Stimulated activated CD8-positive, alpha-beta memory T cell treated with anti-CD3 and anti-CD28 coated beads, Interleukin-7, amount 100 ng/mL, for 1 hour (primary cell): ENCODE measurements at places on chromosomes 3 and 15.

DNA sequence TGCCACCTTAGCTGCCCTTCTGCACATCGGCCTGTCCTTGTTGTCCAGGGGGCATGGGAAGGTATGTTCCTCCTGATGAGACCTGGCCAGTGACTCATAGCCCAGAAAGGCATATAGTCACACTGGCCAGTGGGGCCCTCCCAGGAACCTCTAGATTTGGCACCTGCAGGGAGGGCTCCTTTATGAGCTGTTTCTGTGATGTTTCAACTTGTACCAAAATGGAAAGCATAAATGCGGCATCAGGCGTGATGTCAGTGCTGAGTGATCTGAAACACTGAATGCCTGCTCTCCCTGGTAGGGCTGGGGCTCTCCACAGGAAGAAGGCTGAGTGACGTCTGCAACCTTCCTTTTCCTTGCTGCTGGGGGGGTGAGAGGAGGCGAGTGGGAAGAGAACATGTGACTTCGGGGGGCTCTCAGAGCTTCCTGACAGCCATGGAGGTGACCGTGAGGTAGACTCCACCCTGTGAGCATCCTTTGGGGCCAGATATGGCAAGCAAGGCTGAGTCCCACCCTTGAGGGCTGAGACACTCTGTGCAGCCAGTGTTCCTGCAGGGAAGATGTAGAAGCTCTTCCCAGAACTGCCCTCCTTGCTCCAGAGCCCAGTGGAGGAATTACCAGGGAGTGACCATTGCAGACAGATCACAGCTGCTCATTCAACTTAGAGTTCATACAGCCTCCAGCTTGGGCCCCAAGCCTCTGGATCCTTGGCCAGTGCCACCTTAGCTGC lies 37.1 kb upstream of the APEH start:
- DNase-seq, result no peak

DNA sequence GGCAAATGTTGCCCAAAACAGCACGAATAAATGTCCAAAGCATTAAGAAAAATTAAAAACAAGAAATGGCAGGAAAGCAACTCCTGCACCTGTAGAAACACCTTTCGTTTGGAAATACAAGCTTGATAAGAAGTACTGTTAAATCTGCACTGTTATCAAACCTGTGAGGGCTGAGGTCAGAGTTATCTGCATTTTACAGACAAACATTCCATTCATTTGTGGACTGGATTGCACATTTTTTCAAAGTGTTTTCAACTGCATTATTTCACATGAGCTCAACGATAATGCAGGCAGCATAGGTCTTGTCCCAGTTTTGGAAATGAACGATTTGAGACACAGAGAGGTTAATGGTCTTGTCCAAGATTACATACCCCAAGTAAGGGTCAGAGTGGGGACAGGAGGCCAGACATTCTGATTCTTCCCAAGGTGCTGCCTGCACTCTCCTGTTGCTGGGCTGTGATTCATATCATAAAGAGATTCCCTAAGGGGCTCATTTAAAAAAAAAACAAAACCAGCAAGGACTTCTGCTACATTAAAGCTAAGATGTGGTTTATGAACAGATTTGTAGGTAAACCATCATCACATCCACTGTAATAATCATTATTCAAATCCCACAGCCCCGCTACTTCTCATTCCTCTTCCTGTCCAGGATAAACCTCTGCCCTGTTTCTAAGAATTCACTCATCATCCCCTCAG lies 13.0 kb downstream of the GUCA1C start:
- no peak for DNase-seq

GRCh38 chr3:19911452-19911851 lies 22.6 kb downstream of the EFHB start:
- DNase-seq, result no peak

- DNase-seq, result no peak
Observed at GRCh38 chr3:148330542-148330941, 367.2 kb upstream of the AGTR1 start.

- DNase-seq, result no peak
Observed at GRCh38 chr3:9247361-9247940, 2.0 kb downstream of the SRGAP3 start.

GRCh38 chr3:101638261-101638745 lies 38.6 kb downstream of the ZBTB11 start:
- no peak for DNase-seq

DNA sequence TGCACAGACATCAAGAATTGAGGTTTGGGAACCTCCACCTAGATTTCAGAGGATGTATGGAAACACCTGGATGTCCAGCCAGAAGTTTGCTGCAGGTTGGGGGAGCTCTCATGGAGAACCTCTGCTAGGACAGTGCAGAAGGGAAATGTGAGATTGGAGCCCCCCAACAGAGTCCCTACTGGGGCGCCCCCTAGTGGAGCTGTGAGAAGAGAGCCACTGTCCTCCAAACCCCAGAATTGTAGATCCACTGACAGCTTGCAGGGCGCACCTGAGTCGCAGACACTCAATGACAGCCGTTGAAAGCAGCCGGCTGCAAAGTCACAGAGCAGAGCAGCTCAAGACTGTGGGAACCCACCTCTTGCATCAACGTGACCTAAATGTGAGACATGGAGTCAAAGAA lies 34.6 kb upstream of the EPHA6 start:
- DNase-seq, result no peak

GRCh38 chr15:31159837-31160236 lies 58.3 kb upstream of the TRPM1 start:
- DNase-seq, result no peak

- no peak for DNase-seq
Observed at GRCh38 chr15:74396146-74396438, 28.6 kb upstream of the CYP11A1 start.

DNA sequence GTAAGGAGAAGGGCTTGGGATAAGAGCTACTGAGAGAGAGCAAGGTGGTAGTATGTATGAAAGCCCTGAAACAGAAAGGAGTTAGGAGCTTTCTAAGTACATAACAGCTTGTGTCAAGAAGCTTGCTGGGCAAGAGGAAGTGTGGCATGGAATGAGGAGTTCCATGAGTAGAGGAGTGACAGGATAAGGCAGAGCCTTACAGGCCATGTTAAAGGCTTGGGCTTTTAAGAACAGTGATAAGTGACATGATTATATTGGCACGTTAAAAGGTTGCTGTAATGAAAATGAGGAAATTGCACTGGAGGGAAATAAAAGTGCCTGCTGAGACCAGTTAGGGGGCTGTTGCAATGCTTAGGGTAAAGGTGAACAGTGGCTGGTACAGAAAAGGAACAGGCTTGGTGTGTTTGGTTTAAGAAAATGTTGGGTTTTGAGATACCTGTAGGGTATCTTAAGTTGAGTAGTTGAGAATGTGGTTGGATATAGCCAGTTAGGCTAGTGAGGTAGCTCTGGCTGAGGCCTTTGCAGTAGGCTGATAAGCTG lies 49.0 kb downstream of the MEF2A start:
- no peak for DNase-seq

DNA sequence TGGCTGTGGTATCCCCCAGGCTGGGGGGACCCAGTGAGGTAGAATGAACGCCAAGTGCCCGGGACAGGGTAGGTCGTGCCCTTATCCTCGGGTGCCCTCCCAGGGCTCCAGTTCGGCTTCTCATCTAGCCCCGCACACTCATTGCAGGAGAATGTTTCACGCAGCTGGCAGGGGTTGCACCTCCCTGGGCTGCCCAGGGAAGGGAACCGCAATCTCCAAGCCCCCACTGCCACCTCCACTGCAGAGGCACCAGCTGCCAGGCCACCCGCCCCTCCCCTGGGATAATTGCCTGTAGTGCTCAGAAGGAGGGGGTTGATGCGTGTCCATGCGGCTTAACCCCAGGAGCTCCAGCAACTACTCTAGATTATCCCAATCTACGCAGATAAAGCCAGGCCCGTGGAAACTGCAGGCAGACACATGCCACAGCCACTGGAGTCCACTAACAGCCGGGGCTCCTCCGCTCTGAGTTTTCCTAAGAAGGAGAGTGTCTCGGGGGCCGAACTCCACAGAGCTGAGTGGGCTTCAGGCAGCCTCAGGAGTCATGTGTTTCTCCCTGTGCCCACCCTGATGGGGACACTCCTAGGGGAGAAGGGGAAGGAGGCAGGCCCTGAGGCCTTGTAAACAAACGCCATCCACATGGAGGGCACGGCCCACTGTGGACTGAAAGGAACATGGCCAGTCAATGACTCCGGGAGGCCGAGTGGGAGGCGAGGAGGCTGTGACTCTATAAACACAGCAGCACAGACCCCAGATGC lies 137.2 kb upstream of the IQSEC1 start:
- no peak for DNase-seq

DNA sequence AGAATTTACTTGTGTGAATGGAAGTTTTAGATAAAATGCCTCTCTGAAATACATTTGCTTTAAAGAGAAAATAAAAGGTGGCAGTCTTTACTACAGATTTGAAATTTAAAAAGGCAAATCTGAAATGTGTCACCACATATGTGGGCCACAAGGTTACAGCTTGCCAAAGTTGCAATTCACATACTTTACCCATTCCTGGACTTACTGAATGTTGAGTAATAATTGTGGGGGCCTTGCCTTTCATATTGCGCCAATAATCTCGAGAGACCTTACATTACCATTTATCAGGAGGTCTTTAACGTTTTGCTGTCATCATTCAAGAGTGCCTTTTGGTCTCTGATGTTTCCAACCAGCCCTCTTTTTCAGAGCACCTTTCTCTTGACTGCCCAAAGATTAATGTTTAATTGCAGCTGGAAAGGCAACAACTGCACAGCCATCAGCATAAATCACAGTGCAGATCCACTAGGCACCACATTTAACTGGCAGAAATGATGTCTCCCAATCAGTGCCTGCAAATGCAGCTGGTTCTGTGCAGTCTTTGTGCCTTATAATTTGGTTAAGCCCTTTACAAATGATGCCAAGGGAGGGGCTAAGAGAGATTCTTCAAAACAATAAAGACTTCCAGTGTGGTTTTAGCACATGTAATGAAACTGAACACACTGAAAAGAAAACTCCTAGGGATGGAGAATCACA lies 206.8 kb downstream of the MAGI1 start:
- DNase-seq, result no peak

GRCh38 chr3:47912006-47912504 lies 104.2 kb downstream of the MAP4 start:
- no peak for DNase-seq

DNA sequence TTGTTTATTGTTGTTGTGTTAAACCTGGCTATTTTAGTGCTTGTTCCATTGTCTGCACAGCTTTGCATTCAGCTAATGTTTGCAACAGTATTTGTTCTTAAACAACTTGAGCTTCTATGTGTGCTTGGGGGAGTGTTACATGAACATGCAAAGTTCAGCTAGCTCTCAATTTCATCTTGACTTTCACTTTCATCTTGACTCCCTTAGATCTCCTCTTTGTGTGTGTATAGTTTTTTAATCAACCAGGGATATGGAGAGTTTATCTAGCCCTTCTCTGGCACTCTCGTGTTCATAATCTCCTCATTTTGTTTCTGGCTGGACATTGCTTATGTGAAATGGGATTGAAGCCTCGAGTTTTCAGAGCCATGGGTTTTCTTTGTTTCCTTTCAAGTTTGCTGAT lies 212.4 kb upstream of the ZBTB20 start:
- DNase-seq, result no peak

- no peak for DNase-seq
Observed at GRCh38 chr3:82082796-82083195, 321.4 kb upstream of the GBE1 start.

DNA sequence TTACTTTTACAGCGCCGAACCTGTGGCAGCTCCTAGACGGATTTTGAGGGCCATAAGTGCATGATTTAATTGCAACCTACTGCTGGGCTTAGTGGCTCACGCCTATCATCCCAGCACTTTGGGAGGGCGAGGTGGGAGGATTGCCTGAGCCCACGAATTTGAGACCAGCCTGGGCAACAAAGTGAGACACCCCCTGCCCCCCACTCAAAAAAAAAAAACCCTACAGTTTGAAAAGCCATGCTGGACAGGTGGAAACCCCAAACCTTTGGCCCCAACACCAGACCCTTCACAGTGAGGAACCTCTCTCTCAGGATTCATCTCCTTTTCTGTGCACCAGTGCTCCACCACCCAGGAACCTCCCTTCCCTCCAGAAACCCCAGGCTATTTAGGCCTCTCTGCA lies 1.1 kb upstream of the CDC25A start:
- DNase-seq, result no peak

- DNase-seq, result no peak
Observed at GRCh38 chr15:47561102-47561501, 156.2 kb upstream of the SEMA6D start.
